ENCODE measurements at places on chromosomes 11 and 22.
A peak's percentile ranks its signal among the peaks of the same experiment; 100 is the strongest.

DNA sequence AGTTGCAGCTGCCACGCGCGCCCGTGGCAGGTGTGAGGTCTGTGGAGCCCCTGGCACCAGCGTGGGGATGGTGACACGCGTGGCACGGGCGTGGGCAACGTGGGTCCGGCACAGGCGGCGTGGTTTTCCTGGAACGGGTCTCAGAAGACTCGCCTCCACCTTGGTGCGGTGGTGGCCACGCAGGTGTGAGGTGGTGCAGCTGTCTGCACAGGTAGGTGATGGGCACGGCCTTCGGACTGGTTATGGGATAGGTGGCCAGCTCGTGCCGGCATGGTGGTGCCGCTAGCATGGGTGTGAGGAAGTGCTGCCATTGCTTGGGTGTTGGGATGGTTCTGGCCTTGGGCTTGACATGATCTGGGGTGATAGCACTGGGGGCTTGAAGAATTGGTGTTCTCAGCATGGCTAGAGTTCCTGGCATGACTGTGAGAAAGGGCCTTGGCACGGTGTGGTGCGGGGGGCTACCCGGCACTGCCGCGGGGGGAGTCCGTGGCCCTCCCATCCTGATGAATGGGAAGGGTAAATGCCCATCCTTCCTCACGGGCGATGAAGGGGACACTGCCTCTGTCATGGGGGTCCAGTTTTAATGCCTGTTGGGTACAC is 531 bp downstream of the DAGLA start:
- DNase-seq: no peak

DNA sequence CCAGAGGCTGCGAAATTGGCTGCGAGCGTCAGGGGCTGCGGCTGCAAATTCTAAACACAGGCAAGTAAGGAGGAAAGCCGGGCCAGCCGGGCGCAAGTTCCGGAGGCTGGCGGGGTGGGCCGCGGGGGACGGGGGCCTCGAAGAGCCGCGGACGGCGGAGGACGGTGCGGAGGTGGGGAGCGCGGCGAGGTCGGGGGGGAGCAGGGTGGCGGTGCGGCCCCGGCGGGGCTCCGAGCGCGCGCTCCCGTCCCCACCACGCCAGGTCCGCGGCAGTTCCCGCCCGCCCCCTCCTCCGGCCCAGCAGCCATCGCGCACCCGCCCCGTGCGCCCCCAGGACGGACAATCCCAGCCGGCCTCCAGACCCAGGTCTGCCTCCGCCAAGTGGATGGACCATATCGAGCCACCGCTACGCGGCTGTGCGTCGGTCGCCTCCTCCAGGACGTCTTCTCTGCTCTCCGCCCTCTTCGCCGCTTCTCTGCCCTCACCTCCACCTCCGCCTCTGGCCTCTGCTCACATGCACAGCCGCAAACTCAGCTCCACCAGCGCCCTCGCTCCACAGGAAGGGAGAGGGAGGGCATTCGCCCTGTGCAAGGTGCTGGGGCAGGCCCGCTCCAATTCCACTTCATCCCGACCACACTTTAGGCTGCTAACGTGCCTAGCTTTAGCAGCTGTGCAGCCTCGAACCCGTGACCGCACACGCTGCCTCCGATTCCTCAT is 7.2 kb downstream of the ELFN2 start:
- DNase-seq: no peak

- no peak for DNase-seq
Observed at GRCh38 chr11:117670443-117670842, 126.6 kb downstream of the DSCAML1 start.

GRCh38 chr11:46327829-46328228 is 19.4 kb upstream of the DGKZ start:
- no peak for DNase-seq

DNA sequence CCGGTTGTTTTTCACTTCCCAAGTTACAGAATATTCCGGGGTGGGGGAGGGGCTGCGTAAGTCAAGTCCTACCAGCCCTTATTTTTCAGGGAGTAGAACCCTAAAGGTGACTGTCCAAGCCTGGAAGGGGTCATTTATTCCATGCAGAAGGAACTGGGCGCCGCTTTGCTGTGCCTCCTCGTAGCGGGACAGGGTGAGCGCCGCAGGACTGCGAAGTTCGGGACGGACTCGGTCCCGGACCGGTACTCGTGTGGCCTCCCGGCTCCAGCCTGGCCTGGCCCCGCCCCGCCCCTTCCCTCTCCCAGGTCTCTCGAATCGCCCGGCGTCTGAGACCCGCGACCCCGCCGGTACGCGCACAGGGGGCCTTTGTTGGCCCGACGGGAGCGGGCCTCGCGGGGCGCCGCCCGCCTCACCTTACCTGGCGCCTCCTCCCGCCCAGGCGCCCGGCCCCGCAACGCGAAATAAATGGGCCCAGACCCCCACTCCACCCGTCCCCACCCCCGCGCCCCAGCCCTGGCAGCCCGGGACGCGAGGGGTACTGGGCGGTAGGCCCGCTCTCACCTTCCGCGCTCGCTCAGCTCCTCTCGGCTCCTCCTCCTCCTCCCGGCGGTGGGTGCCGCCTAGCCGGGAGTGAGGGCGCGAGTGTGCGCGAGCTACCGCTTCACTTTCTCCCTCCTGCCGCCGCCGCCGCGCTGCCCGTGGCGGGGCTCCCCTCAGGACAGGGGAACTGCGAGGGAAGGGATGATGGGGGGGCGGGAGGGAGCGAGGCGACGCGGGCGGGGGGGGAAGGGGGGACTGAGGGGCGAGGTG is 698 bp downstream of the PAK1 start:
- DNase-seq: no peak

- DNase-seq: no peak
Observed at GRCh38 chr11:115396533-115396932, 107.7 kb downstream of the CADM1 start.

GRCh38 chr11:11441516-11441915 is 88.5 kb upstream of the CSNK2A3 start:
- DNase-seq: no peak

DNA sequence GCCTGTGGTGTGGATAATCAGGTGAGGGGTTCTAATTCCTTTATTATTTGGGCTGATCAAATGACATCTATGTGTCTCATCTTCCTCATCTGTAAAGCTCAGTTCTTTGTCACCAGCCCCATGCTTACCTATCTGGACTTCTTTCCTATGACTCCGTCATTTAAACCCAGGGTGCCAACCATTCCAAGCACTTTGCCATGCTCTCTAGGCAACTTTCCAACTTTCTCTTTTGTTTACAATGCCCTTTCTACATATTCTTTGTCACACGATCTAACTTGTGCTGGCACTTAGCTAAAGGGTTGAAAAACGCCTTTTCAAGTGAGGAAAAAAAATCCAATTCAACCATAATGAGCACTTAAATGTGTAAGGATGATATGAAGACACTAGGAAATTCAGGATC is 27.9 kb downstream of the EXPH5 start:
- DNase-seq: no peak

DNA sequence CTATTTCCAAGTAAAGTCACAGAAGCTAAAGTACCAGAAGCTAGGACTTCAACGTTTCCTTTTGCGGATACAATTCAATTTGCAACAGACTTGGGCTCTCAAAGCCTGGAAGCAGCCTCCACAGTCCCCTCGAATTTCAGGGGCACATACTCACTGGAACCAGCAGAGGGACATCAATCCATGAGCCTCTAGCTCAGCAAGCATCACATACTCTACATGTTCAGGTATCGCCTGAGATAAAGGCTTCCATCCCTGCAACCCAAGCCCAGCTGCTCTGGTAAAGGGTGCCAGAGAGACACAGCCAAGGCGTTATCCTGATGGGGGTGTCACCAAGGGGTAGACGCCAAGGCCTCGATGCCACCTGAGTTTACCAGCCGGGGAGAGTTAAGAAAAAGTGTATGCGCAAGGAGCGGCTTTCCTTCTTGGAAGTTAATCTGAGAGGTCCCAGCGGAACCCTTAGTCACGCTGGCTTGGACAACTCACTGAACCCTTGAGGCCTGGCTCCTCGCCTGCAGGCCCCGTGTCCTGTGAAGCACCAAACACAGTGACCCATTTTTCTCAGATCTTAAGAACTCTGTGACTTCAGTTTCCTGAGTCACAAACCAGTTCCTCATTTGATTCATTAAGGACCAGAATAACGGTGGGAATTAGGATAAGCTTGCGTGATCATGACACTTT is 13.0 kb downstream of the LTO1 start:
- DNase-seq: no peak

DNA sequence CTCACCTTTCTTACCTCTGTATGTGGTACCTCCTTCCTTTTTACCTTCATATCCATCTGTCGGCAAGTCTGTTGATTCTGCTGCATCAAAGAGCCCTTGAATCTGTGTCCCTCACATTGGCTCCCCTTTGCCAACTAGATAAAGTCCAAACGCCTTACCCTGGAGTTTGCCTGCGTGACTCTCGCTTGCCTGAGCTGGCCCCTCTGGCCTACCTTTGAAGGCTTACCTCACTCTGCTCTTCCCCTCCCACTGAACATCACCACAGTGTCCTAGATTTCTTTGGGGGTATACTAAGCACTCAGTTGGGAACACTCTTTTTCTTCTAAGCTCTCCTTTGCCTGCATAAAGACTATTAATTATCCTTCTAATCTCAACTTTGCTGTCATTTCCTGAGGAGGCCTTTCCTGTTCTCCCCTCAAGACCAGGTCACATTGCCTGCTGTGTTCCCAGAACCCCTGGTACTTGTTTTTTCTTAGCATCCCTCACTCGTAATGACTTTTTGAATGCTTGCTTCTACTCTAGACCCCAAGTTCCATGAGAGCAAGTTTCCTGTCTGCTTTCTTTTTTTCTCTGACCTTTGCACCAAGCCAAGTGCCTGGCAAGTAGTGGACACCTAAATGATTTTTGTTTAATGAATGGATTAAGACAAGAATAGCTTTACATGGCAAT is 67.8 kb upstream of the ADORA2A start:
- DNase-seq: no peak

DNA sequence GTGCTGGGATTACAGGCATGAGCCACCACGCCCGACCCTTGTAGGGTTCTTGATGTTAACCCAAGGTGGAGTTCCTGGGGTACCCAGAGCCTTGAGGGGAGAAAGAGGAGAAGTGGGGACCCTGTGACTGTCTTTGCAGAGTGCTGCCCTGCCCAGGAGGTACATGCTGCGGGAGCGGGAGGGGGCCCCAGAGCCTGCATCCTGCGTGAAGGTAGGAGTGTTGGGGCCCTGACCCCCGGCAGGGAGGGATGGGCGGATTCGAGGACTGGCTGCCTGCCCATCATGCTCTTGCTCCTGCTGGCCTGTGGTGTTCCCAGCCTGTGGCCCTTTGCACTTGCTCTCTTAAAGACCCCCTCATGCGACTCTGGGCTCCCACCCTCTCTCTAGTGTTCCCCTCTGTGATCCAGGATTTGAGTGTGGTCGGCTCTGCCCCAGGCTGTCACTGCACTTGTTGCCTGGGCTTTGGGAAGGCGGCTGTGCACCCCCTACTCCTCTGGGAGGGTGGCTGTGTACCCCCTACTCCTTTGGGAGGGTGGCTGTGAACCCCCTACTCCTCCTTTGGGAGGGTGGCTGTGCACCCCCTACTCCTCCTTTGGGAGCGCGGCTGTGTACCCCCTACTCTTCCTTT is 4.5 kb downstream of the SCO2 start:
- no peak for DNase-seq

GRCh38 chr11:74937696-74938475 is 11.0 kb downstream of the XRRA1 start:
- no peak for DNase-seq

GRCh38 chr11:76161261-76161961 is 44.9 kb downstream of the WNT11 start:
- DNase-seq: no peak

DNA sequence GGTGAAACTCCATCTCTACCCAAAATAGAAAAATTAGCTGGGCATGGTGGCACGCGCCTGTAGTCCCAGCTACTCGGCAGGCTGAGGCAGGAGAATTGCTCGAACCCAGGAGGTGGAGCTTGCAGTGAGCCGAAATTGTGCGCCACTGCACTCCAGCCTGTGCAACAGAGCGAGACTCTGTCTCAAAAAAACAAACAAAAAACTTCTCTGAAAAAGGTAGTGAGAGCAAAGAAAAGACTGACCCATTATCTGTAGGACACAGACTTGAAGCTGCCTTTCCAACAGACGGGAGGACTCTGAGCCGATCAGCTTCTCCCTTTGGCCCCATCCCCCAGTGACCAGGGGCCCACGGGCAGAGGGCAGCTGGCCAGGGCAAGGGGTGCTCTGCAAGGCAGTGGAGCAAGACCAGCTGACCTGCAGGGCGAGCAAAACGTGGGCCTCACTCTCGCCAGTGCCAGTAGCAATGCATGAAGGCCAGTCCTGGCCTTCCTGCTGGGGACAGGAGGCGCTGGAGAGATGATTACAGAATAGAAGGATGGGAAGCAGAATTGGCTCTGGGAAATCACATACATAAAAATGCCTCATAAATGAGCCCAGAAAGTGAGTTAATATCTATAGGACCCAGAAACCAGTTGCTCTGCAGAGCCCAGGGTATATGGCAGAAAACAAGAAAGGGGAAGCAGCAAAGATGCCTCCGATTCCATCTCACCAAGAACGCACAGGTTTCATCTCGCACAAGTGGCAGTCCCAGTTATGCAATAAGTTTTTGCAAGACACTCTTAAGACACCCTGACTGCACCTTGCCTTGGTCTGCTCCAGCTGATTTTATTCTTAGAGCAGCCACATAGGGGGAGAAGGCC is 2.8 kb downstream of the EHD1 start:
- DNase-seq: no peak

GRCh38 chr22:34067031-34067430 is 146.8 kb upstream of the LARGE1 start:
- no peak for DNase-seq

- DNase-seq: peak; percentile 49
Observed at GRCh38 chr11:61971248-61972111, 4.0 kb upstream of the FTH1 start.

DNA sequence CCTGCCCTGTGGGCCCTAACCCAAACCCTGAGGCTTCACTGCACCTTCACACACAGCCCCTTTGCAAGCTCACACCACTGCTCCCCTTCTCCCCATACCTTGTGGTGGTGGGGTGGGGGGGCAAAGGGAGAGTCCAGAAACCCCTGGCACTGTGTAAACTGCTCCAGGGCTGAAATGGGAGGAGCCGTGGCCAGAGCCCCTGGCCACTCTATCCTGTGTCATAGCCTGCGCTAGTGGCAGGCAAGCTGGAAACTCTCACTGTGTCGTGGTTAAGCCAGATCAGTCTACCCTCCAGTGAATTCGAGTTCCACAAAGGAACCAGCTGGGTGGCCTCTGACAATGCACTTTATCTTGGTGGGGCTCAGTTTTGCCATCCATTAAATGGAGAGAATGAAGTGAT is 8.4 kb upstream of the SYT13 start:
- no peak for DNase-seq

DNA sequence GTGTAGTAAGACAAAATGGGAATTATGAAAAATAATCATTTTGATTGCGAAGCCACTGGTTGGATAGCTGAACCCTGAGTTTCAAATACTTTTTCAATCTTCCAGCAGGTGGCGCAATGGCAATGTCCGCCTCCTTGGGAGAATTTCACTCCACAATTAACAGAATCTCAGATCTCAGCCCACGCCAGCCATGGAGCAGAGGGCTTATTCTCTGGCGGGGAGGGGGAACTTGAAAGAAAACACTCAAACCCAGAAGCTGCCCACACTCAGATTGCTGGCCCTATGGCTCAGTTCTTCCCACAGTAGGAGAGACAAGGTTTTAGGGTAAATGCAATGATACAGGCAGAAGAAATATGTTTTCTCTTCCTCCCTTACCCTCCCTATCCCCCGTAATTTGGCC is 38.7 kb upstream of the RCN1 start:
- no peak for DNase-seq
